ENCODE measurements at places on chromosomes 7 and 10.
A peak's percentile ranks its signal among the peaks of the same experiment; 100 is the strongest.

DNA sequence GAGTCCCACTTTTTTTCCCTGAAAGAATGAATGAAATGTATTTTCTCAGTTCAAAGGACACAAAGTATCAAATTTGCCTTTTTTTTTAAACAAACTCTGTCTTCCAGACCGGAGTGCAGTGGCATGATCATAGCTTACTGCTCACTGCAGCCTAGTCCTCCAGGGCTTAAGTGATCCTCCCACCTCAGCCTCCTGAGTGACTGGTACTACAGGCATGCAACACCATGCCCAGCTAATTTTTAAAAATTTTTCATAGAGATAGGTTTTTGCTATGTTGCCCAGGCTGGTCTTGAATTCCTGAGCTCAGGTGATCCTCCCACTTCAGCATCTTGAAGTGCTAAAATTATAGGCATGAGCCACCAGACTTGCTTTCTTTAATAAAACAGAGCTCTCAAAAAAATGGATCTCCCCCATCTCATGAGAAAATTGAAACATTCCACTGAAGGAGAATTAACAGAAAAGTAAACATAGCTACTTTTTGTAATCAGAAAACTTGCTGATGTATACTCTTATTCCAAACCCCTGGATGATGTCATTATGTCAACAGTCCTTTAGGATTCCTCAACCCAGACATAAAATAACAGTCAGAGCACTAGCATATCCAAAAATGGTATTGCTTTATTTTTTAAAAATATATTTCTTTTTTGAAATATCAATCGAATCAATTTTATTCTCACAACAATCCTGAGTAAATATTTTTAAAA is 12.3 kb upstream of the TRDMT1 start:
- peak; percentile 67 for DNase-seq

- no peak for DNase-seq
Measured at GRCh38 chr7:140704205-140704604, 7.7 kb downstream of the NDUFB2 start.

DNA sequence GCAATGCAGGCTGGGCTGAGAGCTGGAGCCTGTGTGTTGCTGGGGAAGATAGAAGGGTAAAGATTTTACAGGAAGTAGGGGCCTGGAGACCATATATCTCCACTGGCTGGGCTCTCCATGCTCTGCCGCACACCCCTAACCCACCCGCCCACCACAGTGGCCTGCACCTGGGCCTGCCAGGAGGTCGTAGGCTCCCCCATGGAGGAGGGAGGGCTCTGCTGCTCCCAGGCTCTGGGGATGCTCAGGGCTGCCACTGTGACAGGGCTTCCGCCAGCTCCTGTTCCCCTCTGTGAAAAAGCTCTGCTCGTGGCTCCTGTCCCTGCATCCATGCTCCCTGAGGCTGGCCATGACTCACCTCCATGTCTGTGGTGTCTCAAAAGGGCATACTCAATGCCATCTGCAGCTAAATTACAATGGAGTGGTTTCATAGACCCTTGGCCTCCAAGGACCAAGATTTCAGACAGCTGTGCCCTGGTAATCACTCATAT is 106.0 kb downstream of the CXCL12 start:
- DNase-seq, result peak; percentile 27

DNA sequence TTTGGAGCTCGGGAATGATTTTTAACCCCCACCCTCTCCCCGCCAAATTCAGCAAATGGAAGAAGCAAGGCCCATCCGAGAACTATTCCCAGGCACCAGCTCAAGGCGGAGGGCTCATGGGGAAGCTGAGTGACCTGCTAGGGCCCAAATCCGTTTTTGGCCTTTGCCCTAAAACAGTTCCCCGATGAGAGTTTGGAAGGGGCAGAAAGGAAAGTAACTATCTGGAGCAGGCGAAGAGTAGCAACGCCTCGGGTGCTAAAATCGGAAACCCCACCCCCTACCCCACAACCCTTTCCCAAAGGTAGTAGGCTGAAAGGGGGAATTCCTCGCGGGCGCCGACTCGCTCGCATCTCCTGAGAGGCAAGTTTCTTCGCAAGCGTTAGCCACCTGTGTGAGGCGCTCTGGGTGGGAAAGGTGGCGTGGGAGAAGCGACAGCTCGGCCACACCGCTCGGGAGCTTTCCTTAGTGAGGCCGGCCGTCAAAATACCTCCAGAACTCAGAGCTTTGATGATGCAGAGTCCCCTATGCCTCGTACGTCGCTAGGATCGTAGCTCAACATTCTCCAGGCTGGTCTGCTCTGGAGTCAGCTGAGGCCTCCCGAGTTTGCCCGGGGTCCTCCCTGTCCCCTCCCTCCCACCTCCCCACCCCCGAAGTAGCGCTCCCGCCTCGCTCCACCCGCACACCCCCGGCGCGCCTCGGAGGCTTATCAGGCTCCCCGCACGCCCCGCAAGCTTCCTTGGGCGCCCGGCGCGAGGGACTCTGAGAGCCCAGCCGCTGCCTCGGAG is 642 bp upstream of the PRKG1 start:
- peak; percentile 11 for DNase-seq

GRCh38 chr10:3554121-3554522 is 230.9 kb downstream of the KLF6 start:
- peak; percentile 6 for DNase-seq

DNA sequence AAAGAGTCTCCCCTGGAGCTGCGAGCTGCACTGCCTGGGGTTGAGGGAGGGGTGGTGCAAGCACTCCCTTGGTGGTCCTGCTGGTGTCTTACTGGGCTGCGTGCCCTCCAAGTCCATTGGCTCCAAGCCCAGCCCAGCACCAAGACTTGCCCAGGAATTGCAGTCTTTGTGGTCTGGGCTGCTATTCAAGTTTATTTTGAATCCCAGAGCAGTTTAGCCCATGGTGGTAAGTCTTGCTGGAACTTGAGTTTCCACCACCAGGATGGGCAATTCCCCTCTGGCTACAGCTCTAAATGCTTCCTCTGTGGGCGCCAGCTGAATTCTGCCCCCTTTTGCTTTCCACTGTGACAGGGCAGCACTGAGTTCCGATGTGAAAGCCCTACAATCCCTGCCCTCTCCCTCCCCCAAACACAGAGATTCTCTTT is 25.1 kb downstream of the GALNT11 start:
- peak; percentile 71 for DNase-seq

DNA sequence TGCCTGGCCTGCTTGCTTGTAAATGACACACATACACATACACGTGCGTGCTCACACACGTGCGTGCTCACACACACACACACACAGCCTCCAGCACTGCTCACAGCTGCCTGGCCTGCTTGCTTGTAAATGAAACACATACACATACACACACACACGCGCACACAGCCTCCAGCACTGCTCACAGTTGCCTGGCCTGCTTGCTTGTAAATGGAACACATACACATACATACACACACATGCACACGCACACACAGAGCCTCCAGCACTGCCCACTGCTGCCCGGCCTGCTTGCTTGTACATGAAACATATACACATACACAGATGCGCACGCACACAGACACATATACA is 397.2 kb downstream of the PLXNA4 start:
- DNase-seq, result no peak

Measured in fibroblast of upper back skin (primary cell).